ENCODE measurements at places on chromosomes 5 and 9.

GRCh38 chr5:142527234-142527633, 158.7 kb downstream of the FGF1 start:
- no peak for DNase-seq

DNA sequence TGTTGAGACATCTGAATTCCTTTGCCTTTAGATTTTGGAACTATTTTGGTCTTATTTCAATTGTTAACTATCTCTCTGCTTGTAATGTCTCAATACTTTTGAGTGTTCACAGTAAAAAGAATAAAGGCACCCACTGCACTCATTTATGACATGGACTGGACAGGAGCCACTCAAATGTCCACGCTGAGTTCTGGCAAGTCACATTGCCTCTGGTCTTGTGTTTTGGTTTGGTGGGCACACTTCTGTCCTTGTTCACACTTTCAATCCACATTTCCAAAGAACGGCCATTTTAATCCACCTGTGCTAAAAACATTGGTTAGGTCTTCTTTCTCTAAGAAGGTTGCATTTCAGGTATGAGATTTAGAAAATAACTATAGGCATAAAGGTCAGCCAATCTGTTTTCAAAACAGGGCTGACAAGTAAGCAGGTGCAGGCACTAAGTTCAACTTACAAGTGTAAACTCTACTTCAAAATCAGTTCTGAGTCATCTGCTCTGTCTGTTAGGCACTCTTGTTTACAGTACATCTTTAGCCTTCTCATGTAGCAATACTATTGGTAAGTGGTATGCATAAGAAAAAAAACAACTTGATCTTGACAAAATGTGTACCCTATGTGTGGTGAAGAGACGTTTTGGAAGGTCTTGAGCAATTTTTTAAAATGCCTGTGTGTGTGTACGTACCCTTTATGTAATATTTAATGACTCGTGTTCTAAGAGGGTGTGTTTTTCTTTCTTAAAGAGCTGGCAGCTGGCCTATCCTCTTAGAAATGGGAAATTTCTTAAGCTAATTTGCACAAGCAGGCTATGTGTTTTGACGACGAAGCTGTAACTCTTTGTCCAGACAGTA, 31.5 kb upstream of the ZFAND5 start:
- peak; percentile 31 for DNase-seq

GRCh38 chr9:4110562-4110961, 189.3 kb downstream of the GLIS3 start:
- no peak for DNase-seq

DNA sequence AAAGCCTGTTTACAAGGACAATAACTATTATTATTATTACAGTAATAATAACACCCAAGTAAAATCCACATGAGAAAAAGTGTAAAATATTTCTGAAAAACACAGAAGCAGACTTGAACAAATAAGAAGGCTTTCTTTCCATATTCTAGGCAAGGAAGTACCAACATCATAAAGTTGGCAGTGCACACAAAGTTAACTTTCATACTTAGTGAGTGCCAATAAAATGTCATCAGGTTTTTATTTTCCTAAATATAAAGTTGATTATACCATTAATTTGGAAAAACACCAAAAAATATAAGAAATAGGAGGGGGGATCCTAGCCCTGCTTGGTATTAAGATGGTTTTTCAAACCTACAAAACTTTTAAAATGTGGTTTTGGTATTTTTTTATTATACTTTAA, 161.4 kb downstream of the PRELID2 start:
- no peak for DNase-seq

GRCh38 chr5:142955628-142956027, 185.5 kb downstream of the ARHGAP26 start:
- DNase-seq, result no peak

DNA sequence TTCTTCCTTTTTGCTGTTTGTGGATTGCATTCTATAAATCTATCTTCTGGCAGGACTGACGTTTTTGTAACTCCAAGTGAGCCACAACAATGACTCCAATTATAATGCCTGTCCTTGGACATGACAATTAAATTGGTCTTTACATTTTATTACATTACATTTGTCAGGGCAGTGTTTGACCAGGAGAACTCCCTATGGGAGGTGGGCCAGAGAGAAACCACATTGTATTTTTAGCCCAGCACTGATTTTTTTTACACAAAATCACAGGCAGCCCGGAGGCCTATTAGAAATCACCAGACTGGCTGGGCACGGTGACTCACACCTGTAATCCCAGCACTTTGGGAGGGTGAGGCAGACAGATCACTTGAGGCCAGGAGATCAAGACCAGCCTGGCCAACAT, 99.1 kb upstream of the SMC5 start:
- DNase-seq, result peak; percentile 45

DNA sequence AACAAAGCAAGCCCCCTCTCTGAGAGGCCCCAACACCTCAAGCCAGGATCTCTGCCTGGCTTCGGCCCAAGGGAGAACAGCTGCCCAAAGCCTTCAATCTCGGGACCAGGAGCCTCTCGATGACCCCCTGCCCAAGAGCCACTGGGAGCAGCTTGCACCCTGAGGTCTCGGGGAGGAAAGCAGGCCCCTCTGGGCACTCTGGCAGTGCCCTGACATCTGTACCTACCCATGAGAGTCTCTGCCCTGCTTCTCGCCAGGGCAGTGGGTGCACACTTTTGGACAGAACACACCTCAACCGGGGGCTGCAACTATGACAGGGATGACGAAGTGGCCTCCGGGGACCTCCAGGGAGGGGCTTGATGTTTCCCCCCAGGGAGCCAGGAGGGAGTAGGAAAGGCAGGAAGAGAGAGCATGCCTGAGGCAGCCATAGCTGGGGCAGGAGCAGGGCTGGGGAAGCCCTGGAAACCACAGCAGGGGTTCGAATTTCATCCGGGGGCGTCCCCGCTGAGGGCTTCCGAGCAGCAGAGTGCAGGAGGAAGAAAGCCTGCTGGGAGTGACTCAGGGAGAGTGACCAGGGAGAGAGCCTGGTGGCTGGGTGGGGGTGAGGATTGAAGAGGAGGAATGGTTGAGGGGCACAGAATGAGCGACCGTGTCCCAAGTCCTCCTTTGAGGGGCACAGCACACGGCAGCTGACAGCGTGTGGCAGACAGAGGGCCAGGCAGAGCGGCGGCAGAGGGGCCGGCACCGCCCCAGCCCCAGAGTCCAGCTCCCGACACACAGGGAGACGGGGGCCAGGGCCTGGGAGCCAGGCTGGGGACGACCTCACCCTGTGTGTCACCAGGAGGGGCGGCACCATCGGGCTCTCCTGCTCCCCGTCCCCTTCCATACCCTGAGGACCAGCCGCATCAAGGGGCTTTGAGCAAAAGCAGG, 1.8 kb downstream of the LPCAT1 start:
- DNase-seq, result peak; percentile 89

- DNase-seq, result peak; percentile 81
These were observed 38.4 kb upstream of the SMIM15 start for GRCh38 chr5:61200582-61201155.
